ENCODE measurements at places on chromosomes 3 and 15.

GRCh38 chr3:14853271-14853951 is 34.6 kb downstream of the FGD5 start:
- DNase-seq = no peak

DNA sequence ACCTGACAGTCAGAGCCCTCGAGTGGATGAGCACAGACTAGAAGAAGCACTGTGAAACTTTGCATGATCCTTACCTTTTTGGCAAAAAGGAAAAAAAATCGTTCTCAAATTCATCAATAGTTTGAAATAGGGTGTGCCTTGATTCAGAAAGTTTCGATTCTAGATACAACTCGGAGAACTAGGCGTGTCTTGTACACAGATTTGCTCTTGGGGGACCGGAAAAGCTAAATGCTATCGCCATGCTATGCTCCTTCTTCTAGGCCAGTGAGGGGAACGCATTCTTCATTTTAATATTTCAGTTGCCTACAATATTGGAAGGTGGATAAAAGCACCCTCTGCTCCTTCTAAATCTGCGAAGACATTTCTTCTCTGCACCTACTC is 25.0 kb downstream of the CD86 start:
- no peak for DNase-seq

- no peak for DNase-seq
These were observed 18.4 kb downstream of the AKAP13 start for GRCh38 chr15:85398822-85399221.

DNA sequence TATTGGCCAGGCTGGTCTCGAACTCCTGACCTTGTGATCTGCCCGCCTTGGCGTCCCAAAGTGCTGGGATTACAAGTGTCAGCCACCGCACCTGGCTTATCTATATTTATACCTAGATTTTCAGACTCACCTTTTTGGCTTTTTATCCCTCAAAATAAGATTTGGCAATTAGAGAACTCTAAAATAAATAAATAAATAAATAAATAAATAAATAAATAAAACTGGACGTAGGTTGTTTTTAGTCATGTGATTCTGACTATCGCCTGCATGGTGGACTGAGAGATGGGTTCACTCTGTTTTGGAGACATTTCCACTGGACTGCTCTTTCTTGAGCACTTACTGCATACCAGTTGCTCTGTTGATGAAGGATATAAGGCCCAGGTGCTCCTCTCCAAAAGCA is 46.2 kb upstream of the AKAP13 start:
- DNase-seq = no peak

DNA sequence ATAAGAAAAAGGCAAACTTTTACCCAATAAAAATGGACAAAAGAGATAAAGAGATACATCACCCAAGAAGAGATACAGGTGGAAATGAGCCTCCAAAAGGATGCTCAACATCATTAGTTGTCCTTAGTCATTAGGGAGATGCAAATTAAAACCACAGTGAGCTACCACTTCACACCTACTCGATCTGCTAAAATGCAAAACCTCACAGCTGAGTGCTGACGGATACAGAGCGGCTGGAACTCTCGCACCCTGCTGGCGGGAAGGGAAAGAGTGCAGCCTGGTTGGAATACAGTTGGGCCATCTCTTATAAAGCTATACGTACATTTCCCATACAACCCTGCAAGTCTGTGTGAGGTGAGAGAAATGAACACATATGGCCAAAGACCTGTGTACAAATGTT is 78.5 kb upstream of the PRR20G start:
- DNase-seq = no peak

GRCh38 chr15:31403606-31404005 is 77.0 kb downstream of the KLF13 start:
- no peak for DNase-seq

DNA sequence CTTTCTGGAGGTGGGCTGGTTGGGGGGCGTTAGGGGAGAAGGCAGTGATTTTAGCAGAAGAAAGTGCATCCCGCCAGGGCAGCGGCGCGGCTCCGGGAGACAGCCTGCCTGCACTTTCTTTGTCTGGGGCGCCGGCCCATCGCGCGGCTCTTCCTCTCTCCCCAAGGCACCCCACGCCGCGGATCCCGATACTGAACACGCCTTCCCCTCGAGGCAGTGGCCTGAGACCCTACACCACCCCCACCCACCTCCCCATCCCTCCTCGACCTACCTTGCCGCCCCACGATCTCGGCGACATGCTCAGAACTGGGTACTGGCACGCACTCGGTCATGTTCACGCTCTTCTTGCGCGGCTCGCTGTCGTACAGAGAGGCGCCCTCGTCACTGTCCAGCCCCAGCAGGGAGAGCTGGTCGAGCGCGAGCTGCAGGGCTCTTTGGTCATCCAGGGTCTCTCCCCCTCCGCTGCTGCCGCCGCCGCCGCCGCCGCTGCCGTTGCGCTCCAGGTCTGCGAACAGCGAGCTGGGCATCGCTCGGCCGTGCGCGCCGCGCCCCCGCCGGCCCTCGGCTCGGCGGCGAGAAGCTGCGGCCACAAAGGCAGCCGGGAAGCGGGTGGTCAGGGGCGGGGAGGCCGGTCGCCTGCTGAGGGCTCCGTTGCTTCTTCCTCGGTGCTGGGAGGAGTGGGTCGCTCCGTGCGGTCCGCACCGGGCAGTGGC is 483 bp downstream of the MEX3B start:
- DNase-seq = no peak

DNA sequence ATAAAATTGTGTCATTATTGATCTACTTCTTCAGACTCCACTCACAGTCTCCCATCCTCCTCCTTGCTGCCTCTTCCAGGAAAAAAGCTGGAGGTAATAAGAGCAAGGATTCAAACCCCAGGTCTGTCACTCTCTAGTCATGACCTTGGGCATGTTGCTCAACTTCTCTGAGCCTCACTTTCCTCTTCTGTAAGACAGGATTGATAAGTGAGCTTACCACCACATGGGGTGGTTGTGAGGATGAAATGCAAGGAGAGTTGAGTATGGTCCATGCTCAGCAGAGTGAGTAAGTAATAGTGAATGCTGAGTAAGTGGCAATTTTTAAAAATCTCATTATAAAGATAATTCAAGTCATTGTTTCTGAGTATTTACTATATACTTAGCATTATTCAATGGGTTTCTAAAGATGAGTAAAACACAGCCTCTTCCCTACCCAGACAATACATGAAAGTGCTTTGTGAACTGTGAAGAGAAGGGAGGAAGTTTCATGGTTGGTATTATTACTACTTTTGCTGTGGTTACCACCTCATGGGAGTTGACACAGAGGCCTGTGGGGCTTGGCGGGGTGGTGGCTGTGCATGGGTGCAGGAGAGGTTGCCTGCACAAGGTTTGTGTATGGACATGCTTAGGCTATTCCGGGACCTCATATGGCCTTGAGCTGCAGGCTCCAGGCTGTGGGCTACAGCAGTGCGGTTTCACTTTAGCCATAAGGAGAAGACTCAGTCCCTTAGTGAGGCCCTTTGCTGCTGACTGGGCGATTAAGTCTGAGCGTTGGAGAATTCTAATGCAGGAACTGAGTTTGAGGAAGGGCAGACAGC is 30.0 kb downstream of the SLC6A11 start:
- no peak for DNase-seq

DNA sequence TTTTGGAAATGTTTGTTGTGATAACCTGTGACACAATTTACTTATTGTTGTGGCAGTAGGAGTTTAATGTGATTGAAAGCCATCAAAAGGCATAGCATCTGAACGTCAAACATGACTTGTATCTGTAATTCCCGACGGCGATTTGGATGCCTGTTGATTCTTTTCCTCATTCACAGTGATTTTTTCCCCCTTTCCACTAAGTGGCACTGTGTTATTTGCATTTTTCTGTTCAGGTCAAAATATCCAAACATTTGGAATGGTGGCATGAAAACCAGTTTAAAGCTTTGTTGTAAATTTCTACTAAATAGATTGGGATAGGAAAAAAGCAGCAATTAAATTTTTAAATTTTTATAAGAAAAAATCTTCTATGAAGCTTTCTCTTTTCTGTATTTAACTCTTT is 259.9 kb upstream of the KCNH8 start:
- DNase-seq = no peak

GRCh38 chr15:44711743-44712345 is 527 bp downstream of the B2M start:
- no peak for DNase-seq

- DNase-seq = no peak
These were observed 220.2 kb upstream of the COL8A1 start for GRCh38 chr3:99418209-99418635.

GRCh38 chr3:37934631-37935289 is 55.8 kb upstream of the VILL start:
- no peak for DNase-seq

- DNase-seq = no peak
These were observed 118.2 kb downstream of the ADAM10 start for GRCh38 chr15:58631319-58631718.

- DNase-seq = no peak
These were observed 38.9 kb upstream of the PPP2R3A start for GRCh38 chr3:135926664-135927063.

DNA sequence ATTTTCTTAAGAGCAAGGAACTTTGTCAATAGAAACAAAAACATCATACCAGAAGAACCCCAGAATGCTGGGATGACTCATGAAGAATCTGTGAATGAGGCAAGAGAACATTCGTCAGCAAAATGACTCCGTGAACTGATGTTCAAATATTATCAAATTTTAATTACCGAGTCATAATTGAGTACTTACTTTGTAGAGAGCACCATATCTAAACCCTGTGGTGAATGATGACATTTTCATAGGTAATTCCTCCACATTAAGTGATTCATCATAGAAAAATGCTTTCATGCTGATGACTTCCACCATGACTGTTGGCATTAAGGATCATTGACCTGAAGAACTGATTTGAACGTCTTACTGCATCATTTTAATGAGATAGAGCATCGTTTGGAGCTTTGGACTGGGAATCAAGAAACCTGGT is 56.3 kb downstream of the PPARG start:
- DNase-seq = no peak

GRCh38 chr3:185595526-185595925 is 9.4 kb downstream of the SENP2 start:
- DNase-seq = no peak

DNA sequence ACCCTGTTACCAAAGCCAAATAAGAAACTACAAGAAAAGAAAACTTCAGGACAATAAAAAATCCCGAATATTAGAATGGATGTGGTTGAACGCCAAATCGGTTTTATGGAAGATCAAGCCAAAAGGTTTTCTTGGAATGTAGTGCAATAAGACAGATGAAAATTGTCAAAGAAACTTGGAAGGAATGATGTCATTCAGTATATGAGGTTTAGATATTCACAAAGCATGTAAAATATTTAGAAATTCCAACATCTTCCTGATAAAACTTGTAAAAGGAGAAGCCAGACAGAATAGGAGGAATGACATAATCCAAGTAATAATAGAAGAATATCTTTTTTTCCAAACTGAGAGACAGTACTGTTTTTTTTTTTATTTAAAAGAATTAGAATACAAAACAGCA is 130.3 kb upstream of the ZPLD1 start:
- DNase-seq = no peak

DNA sequence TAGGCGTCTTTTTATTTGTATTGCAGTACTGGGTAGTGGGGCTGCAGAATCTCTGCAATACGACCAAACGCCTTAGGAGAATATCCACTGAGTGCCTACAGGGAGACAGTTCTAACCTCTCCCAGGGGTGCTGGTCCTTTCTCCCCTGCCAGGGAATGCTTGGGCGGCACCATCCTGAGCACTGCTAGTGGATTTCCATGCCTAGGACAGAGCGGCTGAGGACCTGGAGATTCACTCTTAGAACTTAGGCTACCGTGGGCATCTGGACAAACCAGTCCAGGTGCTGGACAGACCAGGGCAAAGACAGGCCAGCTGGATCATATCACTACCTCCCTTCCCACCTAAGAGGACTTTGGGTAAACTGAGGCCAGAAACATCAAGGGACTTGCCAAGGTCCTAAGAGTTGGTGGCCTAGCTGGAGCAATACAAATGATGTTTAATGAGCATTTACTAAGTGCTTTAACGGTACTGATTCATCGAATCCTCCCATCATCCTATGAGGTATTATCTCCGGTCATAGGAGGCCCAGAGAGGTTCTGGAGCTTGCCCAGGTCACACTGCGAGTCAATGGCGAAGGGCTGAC is 902 bp downstream of the TMEM44 start:
- DNase-seq = no peak

GRCh38 chr15:26095710-26096330 is 232.7 kb upstream of the ATP10A start:
- no peak for DNase-seq

DNA sequence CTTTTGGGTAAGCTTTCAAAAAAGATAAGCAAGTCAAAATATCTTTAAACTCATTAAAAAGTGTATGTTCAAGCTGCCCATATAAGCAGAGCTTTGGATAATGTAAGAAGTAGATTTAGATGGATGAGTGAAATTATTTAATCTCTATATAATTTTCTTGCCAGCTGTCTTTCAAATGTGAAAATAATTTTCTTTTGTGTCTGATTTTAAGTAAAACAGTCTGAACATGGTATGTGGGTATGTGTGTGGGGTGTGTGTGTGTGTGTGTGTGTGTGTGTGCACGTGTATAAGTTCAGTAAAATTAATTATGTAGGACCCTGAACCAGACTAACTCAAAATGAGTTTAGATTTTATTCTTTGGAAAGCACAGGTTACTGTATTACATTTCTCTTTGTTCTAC is 155.2 kb upstream of the CGNL1 start:
- no peak for DNase-seq

- DNase-seq = no peak
These were observed at the start of gene C2CD4B for GRCh38 chr15:62165104-62165792. Gene C2CD4B, minus strand, starts transcription at chr15:62165285. Its CDS starts 301 bp downstream, at chr15:62164984.

GRCh38 chr3:121748680-121749275 is 763 bp downstream of the GOLGB1 start:
- no peak for DNase-seq

DNA sequence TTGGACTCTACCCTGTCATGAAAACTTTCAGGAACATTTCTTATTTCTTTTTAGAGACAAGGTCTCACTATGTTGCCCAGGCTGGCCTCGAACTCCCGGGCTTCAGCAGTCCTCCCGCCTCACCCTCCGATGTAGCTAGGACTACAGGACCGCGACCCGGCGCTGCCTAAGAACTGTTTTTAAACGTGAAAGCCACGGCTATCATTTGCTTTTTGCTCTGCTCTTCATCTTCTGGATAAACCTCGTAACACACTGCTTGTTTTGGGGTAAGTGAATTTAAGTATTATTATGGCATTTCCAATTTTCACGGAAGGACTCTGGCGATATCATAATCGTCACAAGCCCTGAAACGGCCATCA is 14.3 kb upstream of the CCNL1 start:
- no peak for DNase-seq

DNA sequence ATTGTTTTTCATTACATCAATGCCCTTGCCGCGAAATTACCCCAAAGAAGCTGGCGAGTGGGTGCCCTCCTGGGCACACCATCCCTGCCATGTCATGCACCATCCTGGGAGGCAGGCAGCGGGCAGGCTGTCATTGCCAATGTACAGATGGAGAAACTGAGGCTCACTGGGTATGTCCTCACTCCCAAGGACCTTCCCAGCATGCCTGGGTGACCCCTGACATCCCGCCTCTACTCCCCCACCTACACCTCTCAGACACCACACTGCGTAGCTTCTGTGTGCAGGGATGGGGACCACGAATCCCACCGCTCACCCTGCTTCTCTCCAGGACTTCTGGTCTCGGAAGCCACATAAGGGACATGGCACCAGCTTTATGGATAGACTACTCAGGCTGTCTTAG is 41.0 kb upstream of the SLC41A3 start:
- no peak for DNase-seq
